ENCODE measurements at places on chromosomes 12 and 14. TPM values are rescaled to one million over a fixed set of nuclear protein-coding genes. Genes with fewer than 3 reads are reported as not detected.

DNA sequence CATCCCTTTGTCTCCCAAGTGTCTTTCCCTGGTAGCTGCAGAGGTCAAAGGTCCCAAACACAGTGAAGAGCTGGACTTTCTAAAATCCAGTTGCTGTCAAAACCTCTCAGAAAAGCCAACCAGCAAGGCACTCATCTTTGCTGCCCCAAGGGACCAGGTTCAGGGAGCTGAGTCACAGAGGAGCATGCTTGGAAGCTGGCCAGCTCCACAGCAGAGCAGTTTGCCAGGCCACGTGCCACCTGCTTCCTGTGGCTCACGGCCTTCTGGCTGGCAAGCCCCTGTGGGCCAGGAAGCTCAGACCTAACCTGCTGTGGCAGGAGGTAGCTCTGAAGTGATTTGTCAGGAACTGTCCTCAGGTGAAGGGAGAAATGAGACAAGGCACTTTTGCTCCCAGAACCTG, 3.6 kb downstream of the ISCU start:
- peak; percentile 31 for DNase-seq

DNA sequence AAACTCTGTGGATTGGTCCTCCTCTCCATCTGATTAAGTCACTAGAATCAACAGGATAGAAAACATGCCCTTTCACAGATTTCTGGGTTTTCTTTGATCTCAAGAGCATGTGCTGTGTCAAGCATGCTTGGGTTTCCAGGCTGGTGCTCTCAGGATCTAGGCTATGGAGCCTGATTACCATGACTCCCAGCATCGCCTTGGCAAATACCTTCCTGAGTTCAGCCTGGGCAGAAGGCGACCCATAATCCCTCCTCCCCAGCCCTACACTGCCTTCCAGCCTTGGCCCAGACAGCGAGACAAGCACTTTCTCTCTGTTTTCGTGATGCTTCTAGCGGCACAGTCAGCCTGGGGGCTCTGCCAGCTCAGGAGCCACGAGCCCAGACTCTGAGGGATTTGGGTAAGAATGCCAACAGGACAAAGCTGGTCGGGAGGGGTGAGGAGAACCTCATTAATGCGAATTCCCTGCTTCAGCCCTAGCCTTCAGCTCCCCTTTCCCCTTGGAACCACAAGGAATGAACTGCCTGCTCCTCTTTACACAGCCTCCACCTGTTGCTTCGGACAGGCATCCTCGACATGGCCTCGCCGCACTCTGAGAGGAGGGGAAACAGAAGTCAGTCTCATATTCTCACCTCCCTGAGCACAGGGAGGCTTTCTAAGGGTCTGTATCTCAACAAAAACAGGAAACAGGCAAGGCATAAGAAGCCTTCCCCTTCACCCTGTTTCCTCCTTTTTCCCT, 227.1 kb downstream of the MSRB3 start:
- no peak for DNase-seq

GRCh38 chr14:95364481-95365209, 44.9 kb upstream of the CLMN start:
- DNase-seq = no peak

- DNase-seq = no peak
Observed at GRCh38 chr12:131063960-131064359, 110.3 kb downstream of the ADGRD1 start.

- no peak for DNase-seq
Observed at GRCh38 chr12:54587315-54587873, 1.1 kb downstream of the PPP1R1A start.

DNA sequence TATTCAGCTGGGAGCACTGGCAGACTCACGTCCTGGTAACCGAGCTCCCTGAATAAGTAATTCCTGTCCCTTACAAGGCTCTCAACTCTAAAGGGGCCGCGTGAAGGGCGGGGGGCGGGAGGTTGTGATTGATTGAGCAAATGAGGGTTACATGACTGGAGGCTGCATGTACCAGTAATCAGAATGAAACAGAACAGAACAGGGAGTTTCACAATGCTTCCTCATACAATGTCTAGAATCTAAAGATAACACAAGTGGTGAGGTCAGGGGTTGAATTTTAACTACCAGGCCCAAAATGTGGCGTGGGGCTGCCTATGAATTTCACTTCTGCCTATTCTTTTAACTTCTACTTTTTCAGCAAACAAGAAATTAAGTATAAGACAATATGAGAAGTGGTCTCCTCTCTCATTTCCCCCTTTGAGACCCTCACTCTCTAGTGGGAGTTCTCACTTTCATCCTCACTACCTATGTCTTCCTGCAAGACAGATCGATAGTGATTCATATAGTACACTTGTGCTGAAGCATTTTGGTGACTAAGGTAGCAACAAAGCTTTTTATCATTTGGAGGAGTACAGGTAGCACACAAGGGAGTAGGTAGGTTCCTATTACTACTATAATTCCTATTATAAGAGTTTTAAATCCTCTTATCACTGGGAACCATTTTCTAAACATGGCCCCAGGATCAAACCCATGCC, 239.8 kb downstream of the KTN1 start:
- DNase-seq = no peak

- DNase-seq = no peak
Observed at GRCh38 chr12:89671469-89671868, 37.2 kb downstream of the ATP2B1 start.

DNA sequence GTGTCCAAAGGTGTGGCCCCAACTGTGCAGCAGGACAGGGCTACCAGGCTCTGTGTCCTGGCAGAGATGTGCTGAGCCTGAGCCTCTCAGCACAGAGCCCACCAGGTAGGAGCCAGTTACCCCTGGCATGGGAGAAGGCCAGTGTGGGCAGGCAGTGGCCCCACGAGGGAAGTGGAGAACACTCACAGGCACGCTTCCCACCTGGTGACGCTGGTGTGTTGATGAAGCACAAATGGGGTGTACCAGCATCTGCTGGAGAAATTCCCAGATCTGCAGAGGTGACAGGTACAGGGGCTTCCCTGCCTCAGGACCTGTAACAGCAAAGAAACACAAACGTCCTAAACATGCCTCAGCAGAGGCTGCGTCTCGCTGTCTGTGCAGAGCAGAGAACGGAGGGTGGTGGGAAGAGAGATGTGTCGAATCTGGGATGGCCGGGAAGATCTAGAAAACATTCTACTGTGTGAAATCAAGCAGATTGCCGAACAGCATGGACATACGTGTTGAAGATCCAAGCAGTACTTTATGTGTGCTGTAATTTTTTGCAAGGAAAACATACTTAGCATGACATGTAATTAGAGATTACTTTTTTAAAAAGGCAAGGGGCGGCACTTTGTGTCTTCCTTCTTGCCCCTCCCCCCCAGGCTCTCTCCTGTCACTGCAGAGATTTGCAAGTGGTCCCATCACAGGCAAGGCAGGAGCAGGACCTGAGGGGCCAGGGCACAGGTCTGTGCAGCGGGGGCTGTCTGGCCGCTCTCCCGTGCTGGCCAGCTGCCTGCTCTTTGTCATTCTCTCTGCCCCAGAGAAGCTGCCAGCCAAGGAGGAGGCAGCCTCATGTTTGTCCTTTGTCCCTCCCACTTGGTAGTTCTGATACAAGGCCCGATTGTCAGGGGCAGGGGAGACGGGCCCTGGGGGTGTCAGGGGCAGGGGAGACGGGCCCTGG, 17.3 kb downstream of the HIP1R start:
- no peak for DNase-seq

LUM gene
- not detected for total RNA-seq

- no peak for DNase-seq
Observed at GRCh38 chr14:31510222-31510621, 22.4 kb upstream of the GPR33 start.

- no peak for DNase-seq
Observed at GRCh38 chr14:23563473-23564180, 4.0 kb downstream of the AP1G2 start.

DNA sequence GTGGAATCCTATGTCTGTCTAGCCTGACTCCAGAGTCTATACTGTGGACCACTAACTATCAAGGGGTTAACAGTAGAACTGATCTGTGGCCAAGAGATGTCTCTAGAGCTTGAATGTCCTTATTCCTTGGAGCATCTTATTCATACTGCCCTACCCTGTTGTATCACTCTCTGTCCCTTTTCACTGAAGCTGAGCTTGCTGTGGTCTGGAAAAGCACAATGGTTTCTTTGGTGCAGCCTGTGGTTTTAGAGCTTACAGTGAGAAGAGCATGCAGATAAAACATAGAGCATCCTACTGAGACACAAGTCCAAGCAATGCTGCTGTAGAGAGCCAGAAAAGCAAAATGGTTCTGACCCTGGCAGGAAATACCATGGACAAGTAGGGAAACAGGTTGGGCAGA, 367.0 kb upstream of the ATP2B1 start:
- no peak for DNase-seq

DNA sequence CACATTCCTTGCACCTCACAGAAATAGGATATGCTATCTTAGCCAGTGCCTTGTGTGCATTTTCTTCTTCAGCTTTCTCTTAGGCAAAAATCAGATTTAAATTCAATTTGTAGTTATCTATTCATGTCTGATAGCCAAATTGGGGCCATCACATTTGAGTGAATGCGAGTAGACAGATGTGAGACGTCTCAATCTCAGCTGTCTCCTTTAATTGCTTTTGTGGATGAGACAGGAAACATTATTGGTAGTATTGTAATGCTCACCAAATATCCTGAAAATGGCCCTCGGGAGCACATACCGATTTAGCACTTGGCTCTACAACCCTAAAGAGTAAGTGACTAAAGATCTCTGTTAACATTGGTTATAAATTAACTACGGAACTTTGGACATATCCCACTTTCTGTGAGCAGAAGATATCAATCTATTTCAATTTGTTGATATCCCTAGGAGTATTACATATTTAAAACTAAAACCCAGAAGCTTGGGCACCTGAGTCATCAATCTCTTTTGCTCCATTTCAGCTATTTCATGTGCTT, 1012.5 kb upstream of the TMEM132C start:
- DNase-seq = no peak

DNA sequence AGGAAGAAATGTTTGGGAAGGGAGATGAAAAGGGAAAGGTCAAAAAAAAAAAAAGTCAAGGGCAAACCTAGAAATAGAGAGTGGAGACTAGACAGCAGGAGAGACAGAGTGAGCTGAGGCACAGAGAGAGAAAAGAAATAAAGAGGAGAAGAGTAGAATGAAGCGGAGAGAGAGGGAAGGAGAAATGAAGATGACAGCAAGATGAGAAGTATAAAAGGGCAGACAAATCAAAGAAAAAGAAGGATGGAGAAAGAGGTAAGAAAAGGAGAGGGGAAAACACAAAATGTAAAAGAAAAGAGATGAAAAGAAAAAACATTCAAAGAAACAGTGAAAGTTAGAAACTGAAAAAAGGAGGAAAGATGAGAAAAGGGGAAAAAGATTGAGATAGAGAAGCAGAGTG, 53.0 kb downstream of the TC2N start:
- DNase-seq = no peak
